ENCODE measurements at places on chromosomes 2 and 18. TPM values are rescaled to one million over a fixed set of nuclear protein-coding genes. Genes with fewer than 3 reads are reported as not detected.

GRCh38 chr2:208134928-208135586, 5.4 kb upstream of the CRYGC start:
- DNase-seq, result no peak
- no peaks in the 10 kb centered on the region for H3K36me3 ChIP-seq
- H3K27ac ChIP-seq, result no peak overlapping the region
- H3K4me1 ChIP-seq, result no peaks in the 10 kb centered on the region

DNA sequence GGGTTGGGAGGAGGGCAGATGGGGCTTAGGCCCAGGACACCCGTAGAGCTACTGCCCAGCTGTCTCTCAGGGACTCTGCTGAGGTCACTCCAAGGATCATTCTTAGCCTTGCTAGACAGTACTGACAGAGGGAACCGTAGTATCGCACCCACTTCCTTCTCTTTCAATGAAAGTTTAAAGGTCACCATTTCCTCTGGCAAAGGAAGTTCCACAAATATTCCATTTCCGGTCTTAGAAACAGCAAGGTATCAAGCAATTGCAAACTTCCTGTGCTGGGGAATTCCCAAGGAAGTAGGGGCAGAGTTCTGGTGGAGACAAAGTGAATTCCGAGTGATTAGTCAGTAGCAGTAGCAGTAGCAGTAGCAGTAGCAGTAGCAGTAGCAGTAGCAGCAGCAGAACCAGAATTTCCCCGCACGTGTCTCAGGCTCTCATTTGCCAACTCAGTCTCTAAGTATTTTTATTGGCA, 24.7 kb downstream of the IL1B start:
- no peak for DNase-seq
- peaks cover 27% of the 10 kb centered on the region for H3K4me1 ChIP-seq
- peak overlapping the region; percentile 63 for H3K27ac ChIP-seq
- no peak overlapping the region for H3K4me3 ChIP-seq
- no peaks in the 10 kb centered on the region for H3K36me3 ChIP-seq

DNA sequence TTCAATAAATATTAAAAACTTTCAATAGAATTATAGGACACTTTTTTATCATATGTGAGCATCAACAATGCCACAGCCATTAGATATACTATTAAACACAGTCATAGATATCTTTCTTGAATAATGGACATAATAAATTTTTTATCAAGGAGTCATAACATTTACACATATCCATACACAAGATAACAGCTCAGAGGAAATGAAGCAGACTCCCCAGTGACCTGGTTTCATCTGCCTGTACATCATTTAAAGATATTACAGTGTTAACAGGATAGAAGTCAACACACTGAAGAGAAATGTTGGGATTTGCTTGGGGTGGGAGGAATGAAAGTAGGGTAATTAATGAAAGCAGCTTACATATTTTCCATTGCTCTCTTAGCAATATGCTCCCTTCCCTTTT, 5.1 kb downstream of the SCG2 start:
- H3K36me3 ChIP-seq, result no peaks in the 10 kb centered on the region
- no peak overlapping the region for H3K4me3 ChIP-seq
- no peak overlapping the region for H3K27ac ChIP-seq

DNA sequence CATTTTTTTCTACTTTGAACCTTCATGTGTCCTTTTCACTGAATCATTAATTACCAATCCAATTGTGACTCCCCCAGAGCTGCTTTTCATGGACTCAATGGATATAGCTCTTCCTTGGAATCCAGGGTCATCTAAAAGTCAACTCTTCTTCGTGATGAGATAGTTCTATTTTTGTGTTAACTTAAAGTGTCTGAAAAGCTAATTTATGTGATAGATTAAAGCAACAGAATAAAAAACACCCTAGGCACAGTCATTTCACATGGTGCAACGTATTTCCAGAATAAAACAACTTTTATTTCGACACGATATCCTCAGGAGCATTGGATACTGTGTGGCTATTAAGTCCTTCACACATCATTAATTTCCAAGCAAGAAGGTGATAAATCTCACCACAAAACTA, 250.6 kb upstream of the SPHKAP start:
- no peak overlapping the region for H3K4me3 ChIP-seq
- no peak for DNase-seq
- no peaks in the 10 kb centered on the region for H3K27me3 ChIP-seq
- no peak overlapping the region for H3K27ac ChIP-seq
- no peaks in the 10 kb centered on the region for H3K4me1 ChIP-seq

- no peak overlapping the region for H3K4me3 ChIP-seq
- peaks cover 40% of the 10 kb centered on the region for H3K36me3 ChIP-seq
- H3K27me3 ChIP-seq, result no peaks in the 10 kb centered on the region
- H3K27ac ChIP-seq, result no peak overlapping the region
- peaks cover 6% of the 10 kb centered on the region for H3K4me1 ChIP-seq
Measured at GRCh38 chr2:27897717-27898116, 7.2 kb downstream of the BABAM2 start.

DNA sequence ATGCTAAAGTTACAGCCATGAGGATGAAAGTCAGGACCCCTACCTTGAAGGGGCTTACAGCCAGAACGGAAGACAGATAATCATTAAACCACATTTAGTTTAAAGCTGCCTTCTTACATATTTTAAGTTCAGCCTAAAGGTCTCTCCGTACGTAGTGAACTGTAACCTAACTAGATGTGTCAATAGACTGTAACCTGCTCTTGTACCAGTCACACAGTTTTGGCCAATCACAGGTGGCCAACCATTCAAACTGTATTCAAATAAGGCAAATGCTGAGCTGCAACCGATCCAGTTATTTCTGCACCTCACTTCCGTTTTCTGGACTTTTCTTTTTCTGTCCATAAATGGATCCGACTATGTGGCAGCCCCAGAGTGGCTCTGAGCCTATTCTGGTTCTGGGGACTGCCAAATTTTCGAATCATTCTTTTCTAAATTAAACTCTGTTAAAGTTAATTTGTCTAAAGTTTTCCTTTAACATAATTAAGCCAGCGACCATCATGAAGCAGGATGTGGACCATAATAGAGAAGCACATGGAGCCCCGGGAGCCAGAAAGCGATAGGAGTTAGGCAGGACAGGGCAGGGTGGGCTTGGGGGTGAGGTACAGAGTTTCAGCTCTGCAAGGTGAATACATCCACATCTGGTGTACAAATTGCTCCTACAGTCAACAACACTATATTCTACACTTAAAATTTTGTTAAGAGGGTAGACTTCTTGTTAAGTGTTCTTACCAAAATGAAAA, 48.4 kb upstream of the YPEL5 start:
- no peak for DNase-seq
- no peak overlapping the region for H3K4me3 ChIP-seq
- no peak overlapping the region for H3K27ac ChIP-seq
- peaks cover 72% of the 10 kb centered on the region for H3K27me3 ChIP-seq

The FSHR gene
- not detected for total RNA-seq

The HOXD13 gene
- not detected for total RNA-seq

The CYTIP gene
- 0.82 TPM for total RNA-seq

All from left ventricle myocardium inferior (tissue), 1 donor.